ENCODE measurements at places on chromosomes 2 and 18.

- no peak for DNase-seq
Measured at GRCh38 chr18:67599277-67599676, 82.8 kb upstream of the DSEL start.

DNA sequence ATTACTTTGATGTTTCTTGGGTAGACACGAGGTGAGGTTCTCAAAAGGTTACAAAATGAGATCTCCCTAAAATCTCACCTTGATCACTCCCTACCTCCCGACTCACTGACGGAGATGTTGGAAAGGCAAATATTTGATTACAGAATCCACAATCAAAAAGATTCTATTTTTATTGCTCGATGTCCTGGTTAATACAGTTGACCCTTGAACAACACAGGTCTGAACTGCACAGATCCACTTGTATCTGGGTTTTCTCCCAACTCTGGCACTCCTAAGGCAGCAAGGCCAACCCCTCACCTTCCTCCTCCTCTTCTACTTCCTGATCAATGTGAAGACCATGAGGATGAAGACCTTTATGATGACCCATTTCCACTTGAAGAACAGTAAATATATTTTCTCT, 125.3 kb downstream of the C2orf74 start:
- DNase-seq, result no peak

GRCh38 chr18:44080054-44080453, 600.6 kb upstream of the SETBP1 start:
- no peak for DNase-seq

DNA sequence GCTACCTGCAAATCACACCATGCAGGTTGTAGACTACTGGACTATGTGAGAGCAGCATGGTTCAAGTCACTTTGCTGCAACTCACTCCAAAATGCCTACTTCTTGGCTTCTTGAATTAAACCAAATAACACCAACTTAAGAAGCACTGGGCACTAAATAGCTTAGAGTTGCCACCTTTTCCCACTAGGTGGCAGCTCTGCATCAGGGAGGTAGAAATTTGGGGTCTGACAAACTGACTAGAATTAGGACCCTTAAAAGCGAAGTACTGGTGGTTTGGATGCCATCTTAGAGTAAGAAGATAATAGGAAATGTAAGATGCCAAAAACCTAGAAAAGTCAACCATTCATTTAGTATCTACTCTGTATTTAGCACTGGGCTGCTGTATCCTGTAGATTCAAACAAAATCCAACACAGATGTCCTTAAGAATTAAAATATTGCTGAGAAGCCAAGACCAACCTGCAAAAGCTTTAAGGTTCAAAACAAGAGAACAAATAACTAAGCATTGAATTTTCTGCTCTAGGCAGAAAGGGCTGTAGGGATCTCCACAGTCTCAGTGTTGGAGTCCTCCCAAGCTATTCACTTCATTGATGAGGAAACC, 65.5 kb downstream of the CCBE1 start:
- DNase-seq, result no peak

DNA sequence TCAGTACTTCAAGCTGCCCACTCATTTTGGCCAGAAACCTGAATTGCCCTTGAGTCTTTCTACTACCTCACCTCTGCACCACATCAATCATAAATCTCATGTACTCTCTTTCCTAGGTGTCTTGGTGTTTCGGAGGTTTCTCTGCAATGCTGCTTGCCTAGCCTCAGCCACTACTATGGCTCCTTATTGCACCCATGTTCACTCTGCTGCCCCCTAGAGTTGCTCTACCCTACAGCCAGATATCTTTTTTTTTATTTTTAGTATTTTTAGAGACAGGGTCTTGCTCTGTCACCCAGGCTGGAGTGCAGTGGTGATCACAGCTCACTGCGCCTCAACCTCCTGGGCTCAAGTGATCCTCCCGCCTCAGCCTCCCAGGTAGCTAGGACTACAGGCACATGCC, 413.0 kb downstream of the PTPRM start:
- no peak for DNase-seq

GRCh38 chr2:217939220-217939619, 63.6 kb downstream of the TNS1 start:
- DNase-seq, result no peak

- DNase-seq, result no peak
Measured at GRCh38 chr2:237722616-237723015, 76.0 kb upstream of the RBM44 start.

DNA sequence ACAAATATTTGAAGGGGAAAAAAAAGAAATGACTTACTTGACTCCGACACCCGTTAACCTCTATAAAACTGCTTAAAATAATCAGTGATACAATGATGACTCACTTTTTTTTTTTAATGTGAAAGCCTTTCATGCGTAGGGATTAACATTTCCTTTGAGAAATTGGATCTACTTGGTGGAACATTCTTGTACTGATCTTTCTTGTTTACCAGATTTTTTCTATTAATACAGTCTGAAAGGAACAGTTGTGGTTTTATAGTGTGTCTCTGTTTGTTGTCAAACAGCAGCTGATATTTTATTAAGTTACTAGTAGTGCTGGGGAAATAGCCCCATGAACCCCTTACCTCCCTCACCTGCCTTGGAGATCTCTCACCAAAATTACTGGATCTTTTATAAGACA, 40.2 kb upstream of the NEB start:
- DNase-seq, result no peak

DNA sequence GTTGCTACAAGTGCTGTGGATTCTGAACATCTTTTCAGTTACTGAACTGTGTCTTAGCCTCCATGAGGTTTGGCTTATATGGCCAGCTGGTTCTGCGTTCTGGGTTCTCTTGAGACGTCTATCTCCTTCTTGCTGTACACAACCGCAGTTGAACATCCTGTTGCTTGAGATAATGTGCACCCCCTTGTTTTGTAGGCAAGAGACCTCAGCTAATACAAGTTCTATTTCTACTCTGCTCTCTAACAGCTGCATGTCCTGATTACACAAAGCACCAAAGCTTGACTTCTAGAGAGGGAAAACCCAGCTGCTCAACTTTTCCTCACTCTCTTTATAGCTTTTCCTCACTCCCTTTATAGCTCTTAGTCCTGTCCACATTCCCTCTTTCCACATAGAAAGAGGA, 176.0 kb downstream of the LTBP1 start:
- no peak for DNase-seq

- no peak for DNase-seq
Measured at GRCh38 chr2:165582409-165582808, 112.9 kb downstream of the CSRNP3 start.

GRCh38 chr18:60417946-60418345, 45.4 kb upstream of the MC4R start:
- DNase-seq, result no peak

GRCh38 chr2:64538764-64539433, 14.8 kb downstream of the AFTPH start:
- no peak for DNase-seq

- no peak for DNase-seq
Measured at GRCh38 chr18:51821610-51822009, 518.4 kb upstream of the DCC start.

DNA sequence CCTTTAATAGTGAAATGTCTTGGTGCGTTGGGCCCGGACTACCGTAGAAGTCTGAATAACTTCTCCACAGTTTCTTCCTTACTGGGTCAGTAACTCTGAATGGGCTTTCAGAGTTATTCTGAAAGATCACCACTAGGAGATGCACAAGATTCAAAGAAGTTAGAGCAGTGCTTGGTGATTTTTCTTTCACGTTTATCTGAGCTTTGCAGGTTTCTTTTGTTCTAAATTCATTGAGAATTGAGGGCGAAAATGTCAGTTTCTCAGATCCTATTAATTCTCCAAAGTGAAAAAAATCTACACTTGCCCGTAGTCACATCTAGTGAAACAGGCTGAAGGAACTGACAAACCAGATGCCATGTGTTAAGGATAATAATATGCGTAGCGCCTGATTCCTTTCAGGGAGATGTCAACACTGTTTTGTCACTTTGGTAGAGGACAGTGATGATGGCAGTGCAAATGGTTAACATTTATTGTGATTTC, 70.1 kb downstream of the QPCT start:
- no peak for DNase-seq

DNA sequence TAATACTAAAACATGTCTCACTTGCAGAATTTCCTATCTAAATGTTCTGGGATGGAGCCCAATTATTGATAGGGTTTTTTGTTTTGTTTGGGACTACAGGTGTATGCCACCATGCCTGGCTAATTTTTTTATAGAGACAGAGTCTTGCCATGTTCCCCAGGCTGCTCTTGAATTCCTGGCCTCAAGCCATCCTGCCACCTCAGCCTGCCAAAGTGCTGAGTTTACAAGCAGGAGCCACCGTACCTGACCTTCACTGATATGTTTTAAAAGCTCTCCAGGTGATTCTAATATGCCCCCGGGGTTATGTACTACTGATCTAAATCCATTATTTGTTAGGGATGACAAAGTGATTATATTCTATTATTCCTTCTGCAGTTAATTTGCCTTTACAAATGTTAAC, 2.2 kb downstream of the ELAC1 start:
- no peak for DNase-seq

- no peak for DNase-seq
Measured at GRCh38 chr2:96541398-96542152, 5.0 kb downstream of the ARID5A start.

DNA sequence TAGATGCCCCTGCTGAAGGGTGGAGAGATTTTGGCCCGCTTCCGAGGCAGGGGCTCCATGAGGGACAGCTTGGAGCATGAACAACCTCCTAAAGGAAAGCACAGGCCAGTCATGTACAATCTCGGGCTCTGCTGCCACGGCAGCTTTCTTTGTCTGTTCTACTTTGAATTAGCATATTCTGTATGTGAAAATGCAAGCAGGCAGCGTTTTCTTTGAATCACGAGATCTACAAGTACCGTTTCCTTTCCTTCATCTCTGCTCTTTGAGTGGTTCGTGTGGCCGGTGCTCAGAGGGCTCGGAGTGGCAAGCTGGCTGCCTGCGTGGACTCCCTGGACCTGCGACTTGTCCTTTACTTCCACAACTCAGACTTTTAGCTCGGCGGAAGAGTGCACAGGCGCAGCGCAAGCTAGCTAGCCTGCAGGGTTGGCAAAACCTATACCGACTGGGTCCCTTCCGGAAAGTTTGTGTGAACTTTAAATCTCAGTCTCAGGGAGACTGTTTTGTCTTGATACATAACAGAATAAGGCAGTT, 6.9 kb downstream of the TWIST2 start:
- no peak for DNase-seq

- no peak for DNase-seq
Measured at GRCh38 chr2:241952816-241953215, 83.3 kb downstream of the RTP5 start.

DNA sequence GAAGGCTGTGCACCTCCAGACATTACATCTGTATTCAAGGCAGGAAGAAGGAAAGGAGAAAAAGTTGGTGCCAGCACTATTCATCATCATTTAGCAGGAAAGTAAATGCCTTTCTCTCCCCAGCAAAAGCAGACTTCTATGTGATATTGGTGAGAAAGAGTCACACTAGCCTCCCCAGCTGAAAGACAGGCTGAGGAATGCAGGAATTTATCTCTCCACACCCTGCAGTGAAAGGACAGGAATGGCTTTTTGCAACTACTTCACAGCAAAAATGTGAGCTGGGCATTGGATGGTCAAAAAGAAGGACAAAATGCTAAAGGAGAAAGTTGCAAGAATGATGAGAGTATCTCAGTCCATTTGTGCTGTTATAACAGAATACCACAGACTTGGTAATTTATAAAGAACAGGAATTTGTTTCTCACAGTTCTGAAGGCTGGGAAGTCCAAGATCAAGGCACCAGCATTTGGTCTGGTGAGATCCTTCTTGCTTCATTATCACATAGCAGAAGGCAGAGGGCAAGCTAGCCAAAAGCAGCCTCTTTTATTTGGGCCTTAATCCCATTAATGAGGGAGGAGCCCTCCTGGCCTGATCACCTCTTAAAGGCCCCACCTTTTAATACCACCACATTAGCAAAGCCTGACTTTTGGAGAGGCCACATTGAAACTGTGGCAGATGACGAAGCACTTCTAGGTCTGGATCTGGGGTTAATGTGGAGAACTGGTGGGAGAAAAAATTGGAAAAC, 388.1 kb upstream of the SLC14A2 start:
- no peak for DNase-seq

- no peak for DNase-seq
Measured at GRCh38 chr18:67997496-67997895, 481.0 kb upstream of the DSEL start.

GRCh38 chr2:144201868-144202468, 318.0 kb downstream of the ZEB2 start:
- no peak for DNase-seq

DNA sequence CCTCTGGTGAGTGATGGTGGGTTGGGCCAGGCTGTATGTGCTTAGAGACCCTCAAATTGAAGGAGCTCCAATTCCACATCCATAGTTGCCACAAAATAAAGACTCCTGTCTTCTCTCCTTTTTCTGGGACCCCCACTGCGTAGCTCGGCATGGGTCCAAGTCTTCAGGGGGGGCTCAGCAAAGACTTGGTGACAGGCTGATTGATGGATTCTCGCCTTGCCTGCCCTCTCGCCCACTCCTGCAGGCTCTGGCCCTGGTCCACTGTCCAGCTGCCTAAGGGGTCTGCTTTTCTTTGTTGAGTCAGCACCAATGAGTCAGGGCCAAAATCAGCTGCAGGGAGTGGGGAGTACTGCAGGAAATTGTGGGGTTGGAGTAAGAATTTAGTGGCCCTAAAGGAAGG, 21.5 kb downstream of the RPL37A start:
- DNase-seq, result no peak

DNA sequence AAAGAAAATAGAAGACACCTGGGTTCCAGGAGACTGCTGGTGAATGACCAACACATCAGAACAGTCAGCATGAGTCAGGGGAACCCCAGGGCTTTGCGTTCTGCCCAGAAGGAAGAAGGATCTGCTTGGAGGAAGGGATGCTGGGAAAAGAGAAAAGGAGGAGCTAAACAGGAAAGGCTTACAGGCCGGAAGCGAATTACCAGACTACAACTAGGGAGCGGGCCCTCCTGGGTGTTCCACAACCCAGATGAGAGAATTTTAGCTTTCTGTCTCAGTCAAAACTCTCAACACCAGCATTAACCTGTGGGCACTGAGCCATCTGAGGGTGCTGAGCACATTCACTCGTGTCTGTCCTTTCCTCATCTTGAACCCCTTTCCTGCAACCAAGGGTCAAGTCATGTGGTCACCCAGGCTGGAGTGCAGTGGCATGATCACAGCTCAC, 19.2 kb downstream of the CDC42EP3 start:
- DNase-seq, result no peak

- no peak for DNase-seq
Measured at GRCh38 chr2:232516551-232516950, 3.6 kb upstream of the PRSS56 start.

- DNase-seq, result no peak
Measured at GRCh38 chr2:11466307-11467128, 557 bp upstream of the E2F6 start.

DNA sequence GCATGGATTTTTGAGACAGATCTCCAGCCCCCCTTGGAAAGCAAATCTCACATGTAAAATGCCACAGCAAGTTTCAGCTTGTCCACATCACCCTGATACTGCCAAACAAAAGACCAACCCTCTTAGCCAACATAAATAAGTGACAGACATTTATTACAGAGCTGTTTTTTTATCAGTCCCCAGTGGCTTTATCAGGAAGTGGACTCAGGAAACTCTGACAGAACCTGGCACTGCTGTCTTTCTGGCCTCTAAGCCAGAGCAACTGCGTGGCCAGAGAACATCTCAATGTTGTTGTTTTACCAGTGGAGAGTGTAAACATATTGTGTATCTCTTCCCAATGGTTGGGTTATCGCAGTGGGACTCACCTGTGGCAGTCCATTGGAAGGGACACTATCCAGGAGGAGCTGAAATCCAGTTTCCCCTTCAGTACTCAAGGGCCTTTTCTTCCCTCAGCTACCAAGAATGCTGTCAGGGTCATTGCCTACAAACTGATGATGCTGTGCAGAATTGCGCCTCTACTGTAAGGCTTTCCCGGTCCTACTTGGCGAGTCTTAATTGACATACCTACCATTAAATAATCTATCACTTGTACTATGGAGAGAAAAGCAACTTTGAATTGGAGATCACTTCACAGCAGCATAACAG, 22.0 kb downstream of the SLC14A1 start:
- DNase-seq, result no peak

Data from effector CD8-positive, alpha-beta T cell (primary cell).